Fibroblast of the aortic adventitia (primary cell): ENCODE measurements at places on chromosomes 2 and 18. TPM values are rescaled to one million over a fixed set of nuclear protein-coding genes. Genes with fewer than 3 reads are reported as not detected.

Gene BOLL
- not detected in 2 replicates for total RNA-seq

Gene DPP10
- not detected in 2 replicates for total RNA-seq

Gene FTCDNL1
- 1.5 TPM in 1 of 2 replicates, not detected in the other for total RNA-seq

Gene SLC5A7
- total RNA-seq, result not detected in 2 replicates

Gene COX7A2L
- 181 and 197 TPM in 2 replicates for total RNA-seq

Gene IL1B
- 2.4 TPM in 1 of 2 replicates, not detected in the other for total RNA-seq

Gene NETO1
- not detected in 2 replicates for total RNA-seq

Gene GAL3ST2
- total RNA-seq, result 0.25 TPM in 1 of 2 replicates, not detected in the other

Gene ST6GAL2
- total RNA-seq, result 0.09 and 0.16 TPM in 2 replicates

Gene FAM161A
- total RNA-seq, result 7.6 and 8.1 TPM in 2 replicates

Gene SPEG
- total RNA-seq, result 22.7 and 36.1 TPM in 2 replicates

Gene ACADL
- 0.63 and 4.5 TPM in 2 replicates for total RNA-seq

- no peak for DNase-seq
Measured at GRCh38 chr18:78595924-78596573, 383.6 kb upstream of the SALL3 start.

DNA sequence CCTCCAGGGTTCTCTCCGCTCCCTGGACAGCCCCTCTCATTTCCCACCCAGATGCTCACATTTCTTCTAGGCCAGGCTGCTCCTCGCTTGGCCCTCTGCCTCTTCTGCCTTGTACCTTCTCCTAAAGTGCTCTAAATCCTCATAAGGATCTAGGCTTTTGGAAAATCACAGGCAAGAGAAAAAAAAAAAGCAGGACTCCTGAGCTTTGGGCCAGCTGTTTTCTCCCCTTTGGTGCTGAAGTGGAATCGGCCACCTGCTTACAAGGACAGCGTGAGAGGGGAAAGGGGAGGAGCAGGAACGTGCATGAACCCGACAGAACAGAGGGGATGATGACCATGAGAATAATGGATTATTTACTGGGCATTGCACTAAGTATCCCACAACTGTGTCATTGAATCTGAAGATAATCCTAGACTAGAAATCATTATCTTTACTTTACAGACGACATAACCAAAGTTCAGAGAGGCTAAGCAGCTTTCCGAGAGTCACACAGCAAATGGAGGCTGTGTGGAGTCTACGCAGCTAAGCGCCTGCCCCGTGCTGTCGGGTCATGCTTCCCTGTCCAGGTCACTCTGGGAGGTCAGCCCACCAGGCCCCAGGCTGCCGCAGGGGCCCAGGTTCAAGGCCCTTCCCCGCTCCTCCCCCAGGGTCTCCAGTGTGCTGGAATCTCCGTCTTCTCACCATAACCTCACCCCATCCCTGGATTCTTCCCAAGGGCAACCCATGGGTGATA, 141.9 kb downstream of the PXDN start:
- DNase-seq, result no peak

DNA sequence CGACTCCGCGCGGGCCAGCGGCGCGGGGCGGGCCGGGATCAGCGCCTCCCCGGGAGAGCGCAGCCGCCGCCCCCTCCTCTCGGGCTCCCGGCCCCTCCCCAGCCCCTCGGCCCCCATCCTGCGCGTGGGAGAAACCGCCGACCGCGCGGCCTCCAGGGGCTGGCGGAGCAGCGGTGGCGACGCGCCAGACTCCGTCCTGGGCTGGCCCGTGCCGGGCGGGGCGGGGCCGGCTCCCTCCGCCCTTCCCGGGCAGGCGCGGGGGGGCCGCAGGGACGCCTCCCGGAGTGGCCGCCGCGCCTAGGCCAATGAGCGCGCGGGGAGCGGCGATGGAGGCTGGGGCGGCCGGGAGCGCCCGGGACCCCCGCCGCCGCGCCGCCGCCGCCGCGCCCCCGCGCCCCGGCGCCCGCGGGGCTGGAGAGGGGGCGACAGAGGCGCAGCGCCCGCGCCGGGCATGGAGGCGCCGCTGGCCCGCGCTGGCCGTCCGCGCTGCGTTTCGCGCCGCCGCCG, 49.1 kb downstream of the KCNIP3 start:
- peak; percentile 45 for DNase-seq

DNA sequence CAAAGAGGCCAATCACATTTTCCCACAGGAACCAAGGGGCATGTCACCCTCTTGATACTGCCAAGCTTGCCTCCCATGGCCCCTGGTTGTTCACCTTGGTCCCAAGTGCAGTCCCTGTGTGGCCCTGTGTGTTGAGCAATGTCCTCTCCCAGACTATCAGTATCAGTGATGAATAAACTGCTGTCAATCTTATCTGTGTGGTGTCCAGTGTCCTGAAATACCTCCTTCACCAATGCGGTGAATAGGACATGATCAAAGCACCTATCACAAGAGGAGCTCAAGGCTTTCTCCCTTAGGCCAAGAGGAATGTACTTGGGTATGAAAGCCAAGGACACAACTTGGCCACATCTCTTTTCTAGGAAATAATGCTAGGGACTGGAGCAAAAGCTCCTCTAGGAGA, 68.2 kb downstream of the MAIP1 start:
- no peak for DNase-seq

- DNase-seq, result no peak
Measured at GRCh38 chr2:229726643-229727042, 12.3 kb upstream of the DNER start.

GRCh38 chr18:23967321-23968089, 47.0 kb upstream of the TTC39C start:
- DNase-seq, result no peak

GRCh38 chr2:148023861-148024260, 3.0 kb downstream of the MBD5 start:
- DNase-seq, result no peak

DNA sequence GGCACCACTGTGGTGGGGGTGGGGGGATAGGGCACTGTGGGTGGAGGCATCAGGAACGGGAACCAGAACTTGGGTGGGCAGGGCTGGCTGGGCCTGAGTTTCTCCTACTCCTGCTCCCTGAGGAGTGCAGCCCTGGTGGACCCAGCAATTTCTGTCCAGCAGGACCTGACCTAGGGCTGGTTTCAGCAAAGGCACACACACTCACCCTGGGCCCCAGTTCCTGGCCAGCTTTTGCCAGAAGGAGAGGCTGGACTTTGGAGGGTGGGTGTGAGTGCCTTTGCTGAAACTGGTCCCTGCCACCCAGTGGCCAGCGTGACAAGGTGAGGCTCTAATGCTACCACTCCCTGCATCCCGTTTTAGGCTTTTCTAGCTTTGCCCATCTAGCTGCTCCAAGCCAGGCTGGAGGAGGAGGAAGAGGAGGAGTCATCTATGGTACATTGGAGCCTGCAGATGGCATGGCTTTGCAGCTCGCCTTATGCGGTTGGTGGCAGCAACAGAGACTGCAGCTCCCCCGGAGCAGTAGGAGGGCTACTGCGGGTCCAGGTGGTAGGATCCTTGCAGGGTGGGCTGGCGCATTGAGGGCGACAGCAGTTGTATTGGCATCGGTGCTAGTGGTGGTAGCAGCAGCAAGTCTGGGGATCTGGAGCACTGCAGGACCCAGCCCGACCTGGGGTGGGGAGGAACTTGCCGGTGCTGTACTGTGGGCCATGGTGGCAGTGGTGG, 40.4 kb upstream of the IMP4 start:
- no peak for DNase-seq

DNA sequence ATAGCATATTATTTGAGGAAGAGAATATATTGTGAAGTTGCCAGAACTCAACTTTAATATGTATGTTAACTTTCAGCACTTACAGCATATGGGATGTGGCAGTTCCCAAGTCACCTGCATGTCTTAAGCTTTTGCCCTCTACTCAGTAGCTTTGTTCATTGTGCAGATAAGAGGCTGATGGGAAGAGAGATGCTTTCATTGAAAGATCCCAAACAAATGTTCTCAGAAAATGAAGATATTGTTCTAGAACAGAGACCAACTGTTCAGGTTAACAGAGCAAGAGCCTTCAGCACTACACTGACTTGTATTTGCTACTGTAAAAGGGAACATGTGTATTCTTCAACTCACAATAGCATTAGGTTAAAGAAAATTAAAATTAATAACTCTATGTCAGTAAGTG, 28.1 kb downstream of the GAREM1 start:
- DNase-seq, result no peak

GRCh38 chr2:32514946-32515345, 112.9 kb upstream of the TTC27 start:
- DNase-seq, result no peak

DNA sequence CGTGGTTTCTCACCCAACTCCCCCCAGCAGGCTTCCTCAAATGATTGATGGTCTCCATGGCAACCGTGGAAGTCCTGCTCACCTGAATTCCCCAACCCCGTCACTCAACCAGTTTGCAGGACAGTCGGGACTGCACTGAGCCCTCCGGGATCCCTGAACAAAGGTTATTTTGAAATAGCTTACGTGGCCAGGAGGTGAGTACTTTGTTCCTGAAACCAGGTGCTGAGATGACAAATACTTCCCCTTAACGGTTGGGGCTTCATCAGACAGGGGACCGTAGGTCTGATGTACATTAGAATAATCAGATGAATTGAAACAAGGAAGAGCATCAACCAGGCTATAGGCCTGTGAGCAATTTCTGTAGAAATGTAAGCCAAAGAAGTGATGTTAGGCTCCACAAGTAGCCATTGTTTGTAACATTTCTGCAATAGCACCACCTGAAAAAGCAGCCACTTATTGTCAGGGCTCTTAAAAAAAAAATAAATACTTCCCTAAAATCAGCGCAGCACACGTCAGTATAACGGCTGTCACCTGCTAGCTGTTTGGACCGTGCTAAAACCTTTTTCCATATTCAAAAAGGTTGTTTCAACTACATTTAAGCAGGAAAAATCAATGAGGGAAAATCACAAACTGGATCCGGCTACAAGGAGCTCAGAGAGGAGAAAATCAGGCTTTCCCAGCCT, 206.4 kb upstream of the ID2 start:
- no peak for DNase-seq

DNA sequence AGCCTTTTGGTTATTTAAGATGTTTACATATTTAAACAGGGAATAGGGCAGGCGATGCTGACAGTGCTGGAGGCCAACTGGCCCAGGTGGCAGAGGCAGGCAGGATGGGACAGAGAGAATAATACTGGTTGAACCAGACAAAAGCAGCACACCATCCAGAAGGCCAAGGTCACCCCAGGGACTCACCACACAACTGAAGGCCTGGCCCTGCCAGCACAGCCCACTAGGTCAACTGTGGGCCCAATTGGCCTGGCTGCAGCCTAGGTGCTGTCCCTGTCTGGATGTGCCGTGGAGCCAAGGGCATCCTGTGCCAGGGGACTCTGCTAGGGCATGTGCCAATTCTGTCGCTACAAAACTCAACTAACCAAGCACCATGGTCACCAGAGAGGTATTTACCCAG, 69.2 kb downstream of the RNF152 start:
- DNase-seq, result no peak

DNA sequence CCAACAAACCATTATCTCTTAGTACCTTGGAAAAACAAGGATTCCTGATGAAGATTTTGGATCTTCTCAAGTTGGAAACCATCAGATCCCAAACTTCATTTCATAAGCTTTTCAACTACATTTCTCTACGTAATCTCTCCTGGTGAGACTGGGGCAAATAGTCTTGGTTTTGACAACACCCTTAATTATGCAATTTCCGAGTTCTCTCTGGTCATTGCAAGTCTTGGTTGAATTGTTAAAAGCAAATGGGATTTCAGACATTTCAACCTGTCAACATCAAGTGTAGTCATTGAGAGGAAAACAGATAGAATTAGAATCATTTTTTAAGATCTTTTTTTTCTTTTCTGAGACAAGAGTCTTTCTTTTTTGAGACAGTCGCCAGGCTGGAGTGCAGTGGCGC, 26.2 kb downstream of the KLF7 start:
- DNase-seq, result no peak

GRCh38 chr2:129296806-129297205, 682.7 kb upstream of the RAB6C start:
- DNase-seq, result no peak

DNA sequence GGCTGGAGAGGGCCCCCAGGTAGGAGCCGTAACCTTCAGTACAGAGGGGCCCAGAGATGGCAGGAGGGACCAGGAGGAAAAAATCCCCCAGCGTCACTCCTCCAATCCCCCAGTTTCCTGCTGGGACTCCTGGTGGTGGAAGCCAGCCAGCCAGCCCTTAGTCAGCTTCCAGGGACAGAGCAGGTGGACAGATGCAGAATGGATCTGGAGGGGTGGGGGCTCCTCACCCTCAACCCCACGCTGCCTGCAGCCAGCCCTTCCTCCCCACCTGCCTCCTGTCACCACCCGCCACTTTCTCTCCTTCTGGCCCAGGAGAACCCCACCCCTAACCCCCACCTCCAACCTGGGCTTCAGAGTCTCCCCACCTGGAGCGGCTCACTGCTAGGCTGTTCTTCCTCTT, 21.1 kb downstream of the EMX1 start:
- DNase-seq, result no peak

- no peak for DNase-seq
Measured at GRCh38 chr18:30139631-30140287, 902.8 kb downstream of the DSC3 start.

- peak; percentile 4 for DNase-seq
Measured at GRCh38 chr2:226623587-226624368, 175.8 kb downstream of the IRS1 start.

GRCh38 chr2:99480390-99480789, 9.4 kb downstream of the REV1 start:
- DNase-seq, result no peak

GRCh38 chr2:210268281-210268680, 43.0 kb upstream of the ACADL start:
- DNase-seq, result no peak

- no peak for DNase-seq
Measured at GRCh38 chr2:182482511-182482910, 55.7 kb upstream of the PDE1A start.

DNA sequence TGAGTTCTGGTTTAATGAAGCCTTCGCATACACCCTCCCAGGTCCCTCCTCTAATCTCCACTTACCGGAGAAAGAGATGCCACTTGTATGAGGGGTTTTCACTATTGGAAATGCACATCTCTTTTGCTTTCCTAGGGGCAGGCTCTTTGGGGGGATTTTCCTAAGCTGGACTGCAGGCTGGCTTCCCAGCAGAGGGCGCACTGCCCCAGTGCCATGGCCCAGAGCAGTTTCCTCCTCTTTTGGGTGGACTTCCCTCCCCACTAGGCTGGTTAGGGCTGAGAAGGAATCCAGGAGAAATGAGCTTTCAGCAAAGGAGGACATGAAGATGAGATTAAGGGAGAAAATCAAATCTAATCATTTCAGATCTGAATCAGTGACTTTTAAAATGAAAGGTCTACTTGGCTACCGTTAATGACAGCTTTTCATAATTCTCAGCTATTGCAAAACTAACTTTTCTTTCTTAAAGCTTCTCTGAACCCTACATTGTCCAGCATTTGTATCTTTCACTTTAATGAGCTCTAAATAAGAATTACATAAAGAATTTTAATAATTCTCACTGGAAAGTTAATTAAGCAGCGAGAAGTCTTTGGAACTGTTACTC, 784.1 kb upstream of the FANCL start:
- DNase-seq, result peak; percentile 5

GRCh38 chr2:97858442-97858841, 137.3 kb downstream of the TMEM131 start:
- DNase-seq, result no peak

- DNase-seq, result no peak
Measured at GRCh38 chr2:49123600-49123999, 30.7 kb downstream of the FSHR start.

- DNase-seq, result peak; percentile 9
Measured at GRCh38 chr2:1972948-1973347, 228.6 kb upstream of the PXDN start.

- no peak for DNase-seq
Measured at GRCh38 chr2:70091816-70092215, 4.5 kb downstream of the PCBP1 start.
